ENCODE measurements at places on chromosomes 13 and 19. TPM values are rescaled to one million over a fixed set of nuclear protein-coding genes. Genes with fewer than 3 reads are reported as not detected.
A peak's percentile ranks its signal among the peaks of the same experiment; 100 is the strongest.

- no peak for DNase-seq
Observed at GRCh38 chr13:100728201-100728600, 53.6 kb upstream of the TMTC4 start.

GRCh38 chr13:60690604-60691003 is 293.6 kb downstream of the TDRD3 start:
- DNase-seq, result no peak

DNA sequence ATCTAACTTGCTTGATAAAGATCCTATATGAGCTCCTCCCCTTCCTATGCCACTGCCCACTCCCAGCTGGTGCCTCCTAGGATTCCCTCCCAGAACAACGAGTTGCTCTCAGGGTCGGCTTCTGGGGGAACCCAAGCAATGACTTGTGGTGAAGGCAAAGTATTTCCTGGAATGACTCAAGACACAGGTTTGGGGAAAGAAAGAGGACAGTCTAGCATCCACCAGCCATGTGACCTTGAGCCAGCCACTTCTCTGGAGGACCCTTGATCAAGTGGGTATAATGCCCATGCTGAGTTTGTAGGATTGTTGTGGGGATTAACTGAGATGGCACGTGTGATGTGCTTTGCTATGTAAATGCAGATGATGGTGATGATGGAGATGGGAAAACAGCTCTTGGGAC is 33.0 kb downstream of the MBD3L2B start:
- DNase-seq, result no peak

- no peak for DNase-seq
Observed at GRCh38 chr19:31594701-31595100, 245.5 kb upstream of the TSHZ3 start.

GRCh38 chr13:110442930-110443621 is 118.4 kb downstream of the RAB20 start:
- no peak for DNase-seq

- no peak for DNase-seq
Observed at GRCh38 chr13:49498206-49498605, 2.5 kb downstream of the PHF11 start.

GRCh38 chr13:36758345-36758744 is 60.7 kb upstream of the RFXAP start:
- no peak for DNase-seq

DNA sequence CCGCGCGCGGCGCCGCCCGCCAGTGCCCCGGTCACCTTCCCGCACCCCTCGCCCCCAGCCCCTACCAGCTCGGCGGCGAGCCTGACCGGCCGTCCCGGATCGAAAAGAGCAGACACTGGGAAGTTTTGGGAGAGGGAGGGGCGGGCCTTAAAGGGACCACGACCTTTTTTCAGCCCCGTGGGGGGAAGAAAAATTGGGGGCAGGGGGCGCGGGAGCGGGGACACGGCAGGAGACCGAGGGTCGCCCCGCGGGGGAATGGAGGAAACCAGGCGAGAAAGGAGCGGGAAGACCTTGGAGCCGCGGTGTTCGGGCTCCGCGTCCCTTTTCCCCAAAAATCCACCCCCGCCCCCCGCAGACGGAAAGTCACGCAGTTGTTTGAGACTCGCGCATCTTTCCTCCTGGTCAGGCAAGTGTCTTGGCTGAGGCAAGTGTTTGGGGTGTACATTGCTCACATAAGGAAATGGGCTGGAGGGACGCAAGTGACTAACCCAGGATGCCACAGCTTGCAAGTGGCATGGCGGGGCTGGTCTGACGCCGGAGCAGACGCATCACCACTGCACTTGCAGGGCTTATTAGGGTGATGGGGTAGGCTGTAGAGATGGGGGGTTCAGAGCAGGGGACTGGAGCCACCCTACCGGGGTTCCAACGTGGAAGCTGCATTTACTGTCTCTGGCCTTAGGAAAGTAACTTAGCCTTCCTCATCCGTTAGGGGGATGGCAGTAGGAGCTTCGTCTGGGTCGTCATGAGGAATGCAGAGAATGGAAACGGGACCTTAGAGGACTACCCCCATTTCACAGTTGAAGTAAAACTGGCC is 2.7 kb upstream of the HNRNPL start:
- DNase-seq, result peak; percentile 69

- no peak for DNase-seq
Observed at GRCh38 chr19:5246554-5247155, 94.0 kb downstream of the PTPRS start.

- no peak for DNase-seq
Observed at GRCh38 chr13:95492044-95492801, 60.3 kb upstream of the CLDN10 start.

- no peak for DNase-seq
Observed at GRCh38 chr19:29171525-29171924, 41.4 kb downstream of the UQCRFS1 start.

DNA sequence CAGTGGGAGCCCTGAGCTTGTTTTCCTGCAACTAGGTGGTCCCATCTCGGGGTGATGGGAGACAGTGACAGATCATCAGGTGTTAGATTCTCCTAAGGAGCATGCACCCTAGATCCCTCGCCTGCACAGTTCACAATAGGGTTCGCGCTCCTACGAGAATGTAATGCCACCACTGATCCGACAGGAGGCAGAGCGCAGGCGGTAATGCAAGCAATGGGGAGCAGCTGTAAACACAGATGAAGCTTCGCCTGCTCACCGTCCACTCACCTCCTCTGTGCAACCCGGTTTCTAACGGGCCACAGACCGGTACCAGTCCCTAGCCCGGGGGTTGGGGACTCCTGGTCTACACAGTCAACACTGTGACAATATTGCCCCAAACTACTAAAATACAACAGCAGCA is 38.8 kb downstream of the CARD8 start:
- DNase-seq, result no peak

Gene SBK3
- total RNA-seq, result 21.1 TPM

DNA sequence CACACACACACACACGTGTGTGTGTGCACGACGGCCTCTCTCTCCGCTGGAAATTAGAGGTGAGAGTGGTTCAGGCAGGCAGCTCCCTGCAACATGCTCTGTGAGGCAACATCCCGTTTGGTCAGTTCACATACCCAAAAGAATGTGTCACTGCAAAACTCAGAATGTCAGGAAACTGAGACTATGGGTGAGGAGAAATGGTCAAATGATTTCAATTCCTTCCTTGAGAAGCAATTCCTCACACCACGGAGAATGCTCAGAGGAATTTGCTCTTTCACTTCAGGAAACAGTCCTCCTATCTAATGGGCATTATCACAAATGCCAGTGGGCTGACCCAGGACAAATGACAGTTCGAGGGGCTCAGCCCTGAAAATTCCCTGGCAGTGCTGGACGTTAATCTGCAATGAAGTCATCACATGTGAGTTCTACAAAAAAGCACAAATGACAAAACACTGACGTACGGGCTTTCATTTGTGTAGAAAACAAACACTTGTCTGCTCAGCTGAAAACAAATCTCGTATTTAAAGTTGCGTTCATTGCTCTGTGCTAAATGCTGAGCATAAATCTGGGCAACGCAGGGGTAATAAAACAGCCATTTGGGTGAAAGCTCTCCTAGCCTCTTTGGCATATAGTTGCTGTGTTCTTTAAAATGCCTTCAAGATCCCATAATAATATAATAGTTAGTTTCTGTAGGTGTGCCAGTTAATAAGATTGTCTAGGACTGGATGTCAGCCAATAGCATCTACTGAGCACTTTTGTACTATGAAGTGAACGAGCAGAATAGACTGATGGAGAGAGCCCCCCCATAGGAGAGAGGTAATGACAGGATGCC is 18.6 kb upstream of the LATS2 start:
- no peak for DNase-seq

Gene PEG3
- total RNA-seq, result 10.0 TPM

GRCh38 chr13:102536695-102537485 is 59.9 kb upstream of the TPP2 start:
- no peak for DNase-seq

DNA sequence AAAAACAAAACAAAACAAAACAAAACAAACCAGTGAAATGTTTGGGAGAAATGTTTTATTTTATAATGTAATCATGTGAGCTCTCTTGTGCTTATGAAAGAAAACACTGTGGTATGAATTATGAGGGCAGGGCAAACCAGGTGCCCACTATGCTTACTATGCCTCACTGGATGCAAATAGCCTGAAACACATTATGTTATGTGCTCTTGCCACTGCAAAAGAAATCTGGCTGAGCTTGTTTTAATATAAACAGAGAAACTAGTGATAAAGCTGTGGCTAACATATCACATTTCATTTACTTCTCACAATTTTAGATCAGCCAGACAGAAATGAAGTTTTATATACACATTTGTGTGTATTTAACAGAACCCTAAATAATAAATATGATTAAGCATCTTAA is 8.7 kb upstream of the NBEA start:
- DNase-seq, result no peak

Gene CD37
- total RNA-seq, result 3.7 TPM

DNA sequence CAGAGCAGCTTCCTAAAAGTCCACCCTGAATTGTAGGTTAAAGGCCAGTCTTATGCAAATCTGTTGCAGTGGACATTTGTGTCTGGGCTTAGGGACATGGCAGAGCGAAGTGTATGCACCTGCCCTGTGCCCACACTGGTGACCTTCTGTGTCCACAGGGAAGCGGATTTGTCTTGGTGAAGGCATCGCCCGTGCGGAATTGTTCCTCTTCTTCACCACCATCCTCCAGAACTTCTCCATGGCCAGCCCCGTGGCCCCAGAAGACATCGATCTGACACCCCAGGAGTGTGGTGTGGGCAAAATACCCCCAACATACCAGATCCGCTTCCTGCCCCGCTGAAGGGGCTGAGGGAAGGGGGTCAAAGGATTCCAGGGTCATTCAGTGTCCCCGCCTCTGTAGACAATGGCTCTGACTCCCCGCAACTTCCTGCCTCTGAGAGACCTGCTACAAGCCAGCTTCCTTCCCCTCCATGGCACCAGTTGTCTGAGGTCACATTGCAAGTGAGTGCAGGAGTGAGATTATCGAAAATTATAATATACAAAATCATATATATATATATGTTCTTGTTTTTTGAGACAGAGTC is 25.5 kb downstream of the CYP2B6 start:
- DNase-seq, result no peak

DNA sequence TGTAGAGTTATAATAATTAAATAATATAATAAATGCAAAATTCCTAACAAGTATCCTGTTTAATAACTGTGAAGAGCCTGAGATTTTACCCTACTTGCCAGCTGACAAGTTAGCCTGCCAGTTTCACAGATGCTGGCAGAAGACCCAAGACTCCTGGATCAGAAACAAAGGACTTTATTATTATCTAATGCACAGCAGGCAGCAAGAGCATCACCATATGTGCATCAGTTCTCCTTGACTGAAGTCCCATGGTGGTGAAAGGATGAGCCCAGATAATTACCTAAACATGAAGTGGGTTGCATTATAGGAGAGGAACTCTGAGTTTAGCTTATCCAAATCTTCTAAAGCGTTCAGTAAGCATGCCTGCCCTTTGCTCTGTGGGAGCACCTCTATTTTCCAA is 39.1 kb upstream of the MTIF3 start:
- DNase-seq, result no peak

GRCh38 chr13:113934576-113934975 is 39.3 kb downstream of the C13orf46 start:
- no peak for DNase-seq

Gene CD22
- not detected for total RNA-seq

DNA sequence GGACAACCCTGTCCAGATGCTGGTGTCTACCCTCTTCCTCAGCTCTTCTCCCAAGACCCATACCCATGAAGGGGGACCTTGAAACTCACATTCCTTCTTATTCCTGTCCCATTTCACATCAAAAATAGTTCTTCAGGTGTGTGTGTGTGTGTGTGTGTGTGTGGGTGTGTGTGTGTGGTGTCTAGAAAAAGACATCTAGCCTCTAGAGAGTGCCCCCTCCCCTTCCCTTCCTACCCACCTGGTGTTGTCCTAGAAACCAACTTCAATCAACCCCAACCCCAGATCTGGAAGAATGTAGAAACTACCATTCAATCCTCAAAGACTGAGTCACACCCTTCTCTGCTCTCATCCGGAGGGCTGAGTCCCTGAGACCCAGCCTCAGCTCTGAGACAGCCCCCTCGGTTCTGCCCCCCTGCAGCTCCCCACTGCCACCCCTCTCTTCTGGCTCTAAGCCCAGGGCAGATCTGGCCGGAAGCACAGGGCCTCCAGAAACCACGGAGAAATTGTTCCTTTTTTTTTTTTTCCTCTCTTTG is 3.5 kb downstream of the KCNN4 start:
- no peak for DNase-seq

Gene HSH2D
- 0.16 TPM for total RNA-seq

Measured in left ventricle myocardium inferior (tissue), 1 donor.